ENCODE measurements at places on chromosomes 16 and 17. TPM values are rescaled to one million over a fixed set of nuclear protein-coding genes. Genes with fewer than 3 reads are reported as not detected.

The ACSM2A gene
- not detected for total RNA-seq

The CLEC19A gene
- total RNA-seq, result not detected

The OSGIN1 gene
- 0.21 TPM for total RNA-seq

The CMTM2 gene
- not detected for total RNA-seq

The KRTAP9-2 gene
- total RNA-seq, result not detected

The KRT25 gene
- total RNA-seq, result not detected

The TMEM88 gene
- 4.5 TPM for total RNA-seq

The GALR2 gene
- total RNA-seq, result not detected

The TMEM204 gene
- total RNA-seq, result 19.3 TPM
